ENCODE measurements at places on chromosomes 2 and 18. TPM values are rescaled to one million over a fixed set of nuclear protein-coding genes. Genes with fewer than 3 reads are reported as not detected.
A peak's percentile ranks its signal among the peaks of the same experiment; 100 is the strongest.

- H3K27ac ChIP-seq, result no peak overlapping the region
- H3K27me3 ChIP-seq, result no peaks in the 10 kb centered on the region
- H3K4me3 ChIP-seq, result no peak overlapping the region
- DNase-seq, result no peak
- no peaks in the 10 kb centered on the region for H3K4me1 ChIP-seq
- peaks cover 8% of the 10 kb centered on the region for H3K36me3 ChIP-seq
Measured at GRCh38 chr2:20617892-20618467, 32.9 kb downstream of the HS1BP3 start.

The KLHL30 gene
- not detected for total RNA-seq

DNA sequence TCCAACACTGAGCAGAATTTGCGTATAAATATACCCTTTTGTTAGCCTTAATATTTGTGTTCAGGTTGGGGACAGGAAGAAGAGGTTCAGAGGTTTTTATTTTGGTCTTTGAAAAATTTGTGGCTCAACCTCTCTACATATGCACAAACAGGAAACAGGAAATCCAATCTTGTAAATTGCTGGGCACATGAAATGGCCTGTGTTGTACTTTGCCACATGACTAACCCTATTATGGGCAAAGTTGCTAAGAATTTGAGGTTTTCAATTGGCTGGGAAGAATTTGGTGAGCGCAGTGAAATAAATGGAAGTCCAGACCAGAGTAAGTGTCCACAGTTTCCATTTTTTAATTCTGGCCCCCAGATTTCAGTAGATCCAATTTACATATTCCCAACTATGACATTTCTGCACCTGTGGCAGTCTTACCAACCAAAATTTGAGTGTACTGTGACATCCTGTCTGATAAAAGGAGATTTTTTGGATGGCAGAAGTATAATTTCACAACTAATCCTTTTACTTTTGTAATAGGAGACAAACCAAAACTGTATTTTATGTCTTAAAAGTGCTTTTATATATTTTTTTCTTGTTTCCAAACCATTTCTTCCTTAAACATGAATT is 63.6 kb downstream of the COX7A2L start:
- peak overlapping the region; percentile 7 for H3K27ac ChIP-seq
- no peak overlapping the region for H3K4me3 ChIP-seq
- H3K27me3 ChIP-seq, result no peaks in the 10 kb centered on the region
- peaks cover 44% of the 10 kb centered on the region for H3K36me3 ChIP-seq
- DNase-seq, result no peak

DNA sequence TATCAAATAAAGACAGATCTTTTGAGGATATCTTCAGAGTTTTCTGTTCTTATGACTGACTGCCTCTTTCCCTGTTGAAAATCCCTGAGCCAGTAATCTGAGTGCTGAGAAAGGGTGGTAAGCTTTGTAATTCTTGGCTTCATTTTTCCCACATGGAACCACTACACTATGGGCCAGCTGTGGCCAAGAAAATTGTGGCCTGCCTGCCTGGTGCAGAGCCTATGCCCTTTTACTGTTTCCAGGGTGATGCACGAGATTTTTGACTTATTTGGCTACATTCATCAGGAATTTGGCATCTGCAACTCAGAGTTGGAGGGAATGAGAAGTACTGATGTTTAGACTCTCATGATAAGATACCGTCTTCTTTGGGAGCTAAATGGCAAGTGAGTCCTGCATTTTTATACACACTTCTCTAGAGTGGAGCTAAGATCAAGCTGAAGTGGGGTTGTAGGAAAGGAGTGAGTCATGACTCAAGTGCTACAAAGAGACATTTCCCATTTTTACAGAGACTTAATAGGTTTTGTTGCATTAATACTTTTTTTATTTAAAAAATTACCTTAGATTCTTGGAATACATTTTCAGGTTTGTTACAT is 328.2 kb upstream of the CDH7 start:
- no peaks in the 10 kb centered on the region for H3K4me1 ChIP-seq
- H3K27me3 ChIP-seq, result no peaks in the 10 kb centered on the region
- no peaks in the 10 kb centered on the region for H3K36me3 ChIP-seq
- no peak overlapping the region for H3K27ac ChIP-seq
- DNase-seq, result no peak

The TTN gene
- total RNA-seq, result 0.91 TPM

The OTX1 gene
- not detected for total RNA-seq

DNA sequence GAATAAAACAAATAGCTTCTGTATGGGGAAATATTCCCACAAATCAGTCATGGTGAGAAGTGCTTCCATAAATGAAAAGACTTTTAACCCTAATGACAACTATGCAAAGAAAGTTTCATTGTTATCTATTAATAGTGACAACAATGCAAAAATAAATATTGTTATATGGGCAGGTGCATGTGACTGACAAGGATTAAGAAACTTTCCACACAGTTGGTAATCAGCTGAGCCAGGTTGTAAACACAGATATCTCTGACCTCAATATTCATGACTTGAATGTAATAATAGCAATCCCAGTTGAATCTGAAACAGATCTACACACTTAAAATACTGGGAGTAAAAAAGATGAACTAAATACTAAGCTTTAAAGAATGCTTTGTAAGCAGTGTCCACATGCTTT is 517.0 kb upstream of the SOX11 start:
- no peaks in the 10 kb centered on the region for H3K36me3 ChIP-seq
- no peak for DNase-seq
- H3K27ac ChIP-seq, result no peak overlapping the region
- H3K4me1 ChIP-seq, result no peaks in the 10 kb centered on the region

The SGPP2 gene
- total RNA-seq, result 7.1 TPM

The ANKRD62 gene
- not detected for total RNA-seq

GRCh38 chr2:193935114-193935513 is 1721.9 kb upstream of the SLC39A10 start:
- no peaks in the 10 kb centered on the region for H3K27me3 ChIP-seq
- H3K27ac ChIP-seq, result no peak overlapping the region
- no peak overlapping the region for H3K4me3 ChIP-seq
- DNase-seq, result no peak
- no peaks in the 10 kb centered on the region for H3K36me3 ChIP-seq

GRCh38 chr2:203682688-203683130 is 23.7 kb upstream of the CD28 start:
- H3K4me3 ChIP-seq, result no peak overlapping the region
- no peak overlapping the region for H3K27ac ChIP-seq
- no peaks in the 10 kb centered on the region for H3K27me3 ChIP-seq
- H3K4me1 ChIP-seq, result peaks cover 34% of the 10 kb centered on the region

The CXCR2 gene
- 0.21 TPM for total RNA-seq

GRCh38 chr2:160241251-160242137 is 41.4 kb upstream of the ITGB6 start:
- H3K36me3 ChIP-seq, result no peaks in the 10 kb centered on the region
- no peaks in the 10 kb centered on the region for H3K27me3 ChIP-seq
- H3K4me3 ChIP-seq, result no peak overlapping the region
- no peak overlapping the region for H3K27ac ChIP-seq
- DNase-seq, result no peak

DNA sequence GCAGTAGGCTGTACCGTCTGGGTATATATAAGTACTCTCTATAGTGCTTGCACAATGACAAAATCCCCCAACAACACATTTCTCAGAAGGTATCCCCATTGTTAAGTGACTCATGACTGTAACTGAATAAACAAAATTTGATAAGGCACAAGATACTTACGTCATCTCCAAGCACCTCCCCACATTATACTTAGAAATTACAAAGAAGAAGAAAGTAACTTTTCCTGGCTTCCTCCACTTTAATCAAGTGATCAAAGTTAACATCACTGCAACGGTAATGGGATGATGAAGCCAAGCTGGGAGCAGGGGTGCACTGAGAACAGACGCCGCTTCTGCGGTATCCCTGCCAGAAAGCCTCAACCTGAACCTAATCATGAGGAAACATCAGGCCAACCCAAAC is 9.7 kb downstream of the TNS1 start:
- H3K4me1 ChIP-seq, result no peaks in the 10 kb centered on the region
- no peak for DNase-seq
- H3K27me3 ChIP-seq, result no peaks in the 10 kb centered on the region
- no peaks in the 10 kb centered on the region for H3K36me3 ChIP-seq

The GRHL1 gene
- total RNA-seq, result 0.69 TPM

DNA sequence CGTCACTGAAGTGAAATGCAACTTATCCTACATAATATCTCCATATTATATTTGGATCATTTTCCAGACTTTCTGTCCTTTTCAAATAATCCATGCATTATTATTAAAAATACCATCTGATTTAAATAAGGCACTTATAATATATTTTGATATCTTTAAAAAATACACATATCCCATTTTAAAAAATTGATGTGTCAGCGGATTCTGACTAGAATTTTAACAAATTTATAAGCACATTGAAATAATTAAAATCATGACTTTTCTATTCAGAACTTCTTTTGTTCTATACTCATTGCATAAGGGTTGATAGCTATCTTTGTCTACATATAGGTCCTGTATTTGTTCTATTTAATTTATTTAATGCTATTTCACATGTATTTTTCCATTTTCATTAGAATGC is 199.0 kb upstream of the DSEL start:
- H3K36me3 ChIP-seq, result no peaks in the 10 kb centered on the region
- no peak for DNase-seq
- H3K4me3 ChIP-seq, result no peak overlapping the region
- no peak overlapping the region for H3K27ac ChIP-seq

The TACR1 gene
- total RNA-seq, result not detected

DNA sequence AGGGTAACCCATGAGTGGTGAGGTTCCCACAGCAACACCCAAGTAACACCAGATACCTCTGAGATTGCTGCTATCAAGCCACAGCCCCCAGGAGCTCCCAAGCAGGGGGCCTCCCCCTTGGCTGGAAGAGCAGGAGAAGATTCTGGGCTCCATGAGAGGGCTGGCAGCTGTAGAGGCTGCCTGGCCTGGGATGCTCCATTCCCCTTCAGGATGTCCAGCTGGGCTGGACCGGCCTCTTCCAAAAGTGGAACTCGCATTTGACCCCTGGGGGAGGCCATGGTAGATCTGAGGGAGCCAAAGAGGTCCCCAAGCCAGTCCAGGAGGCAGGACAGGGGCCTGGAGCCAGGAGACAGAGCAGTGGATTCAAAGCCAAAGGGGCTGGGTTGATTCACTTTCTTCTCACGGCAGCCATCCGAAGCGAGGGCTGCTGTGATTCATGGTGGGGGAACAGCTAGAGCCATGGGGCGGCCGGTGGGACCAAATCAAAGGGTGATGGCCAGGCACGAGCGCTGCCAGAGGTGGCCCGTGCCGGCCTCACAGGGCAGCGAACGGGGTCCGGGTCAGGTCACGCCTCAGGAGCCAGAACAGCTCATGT is 95.3 kb upstream of the ID2 start:
- H3K36me3 ChIP-seq, result no peaks in the 10 kb centered on the region
- H3K4me1 ChIP-seq, result peaks cover 18% of the 10 kb centered on the region
- H3K4me3 ChIP-seq, result no peak overlapping the region
- H3K27me3 ChIP-seq, result peaks cover 23% of the 10 kb centered on the region

The AMER3 gene
- total RNA-seq, result not detected

The SLC9A2 gene
- 0.07 TPM for total RNA-seq

GRCh38 chr18:33755391-33755790 is 177.4 kb downstream of the ASXL3 start:
- no peak overlapping the region for H3K4me3 ChIP-seq
- no peaks in the 10 kb centered on the region for H3K36me3 ChIP-seq
- no peaks in the 10 kb centered on the region for H3K27me3 ChIP-seq
- no peak overlapping the region for H3K27ac ChIP-seq

The UGT1A10 gene
- not detected for total RNA-seq

DNA sequence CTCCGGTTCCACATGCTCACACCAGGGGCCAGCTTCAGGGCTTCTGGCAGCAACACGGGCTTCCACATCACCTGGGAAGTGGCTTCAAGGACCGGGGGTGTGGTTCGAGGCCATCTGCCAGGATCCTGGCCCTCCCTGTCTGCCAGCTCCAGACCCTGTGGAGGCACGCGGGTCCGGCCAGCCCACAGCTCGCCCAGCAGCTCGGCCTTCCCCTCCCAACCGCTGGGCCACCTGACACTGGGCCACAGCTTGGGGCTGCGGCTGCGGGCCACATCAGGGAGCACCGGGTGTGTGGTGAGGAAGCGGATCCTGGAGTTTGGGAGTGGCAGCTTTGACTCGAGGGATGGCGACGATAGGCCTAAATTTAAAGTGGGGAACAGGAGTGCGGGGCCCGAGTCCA is 7.0 kb downstream of the C2orf81 start:
- no peak overlapping the region for H3K27ac ChIP-seq
- DNase-seq, result no peak

DNA sequence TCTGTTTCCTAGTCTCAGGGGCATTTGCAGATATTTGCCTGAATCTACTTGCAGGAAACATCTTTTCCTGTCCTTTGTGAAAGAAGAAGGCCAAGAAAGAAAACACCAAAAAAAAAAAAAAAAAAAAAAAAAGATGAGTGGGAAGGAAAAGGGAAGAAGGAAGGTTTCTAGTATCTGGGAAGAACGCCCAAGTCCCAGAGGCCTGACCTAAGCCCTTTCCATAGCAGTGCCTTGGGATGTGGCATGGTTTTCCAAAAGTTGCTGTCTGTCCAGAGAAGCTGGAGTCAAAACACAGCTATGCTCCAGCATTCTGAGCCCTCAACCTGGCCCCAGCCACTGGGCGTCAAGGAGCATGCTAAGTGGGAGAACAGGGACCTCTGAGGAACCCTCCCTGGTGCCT is 123.5 kb downstream of the INHBB start:
- H3K27ac ChIP-seq, result no peak overlapping the region
- H3K4me3 ChIP-seq, result no peak overlapping the region
- no peaks in the 10 kb centered on the region for H3K36me3 ChIP-seq
